Activated gamma-delta T cell (primary cell): ENCODE measurements at places on chromosomes 3 and 15.

DNA sequence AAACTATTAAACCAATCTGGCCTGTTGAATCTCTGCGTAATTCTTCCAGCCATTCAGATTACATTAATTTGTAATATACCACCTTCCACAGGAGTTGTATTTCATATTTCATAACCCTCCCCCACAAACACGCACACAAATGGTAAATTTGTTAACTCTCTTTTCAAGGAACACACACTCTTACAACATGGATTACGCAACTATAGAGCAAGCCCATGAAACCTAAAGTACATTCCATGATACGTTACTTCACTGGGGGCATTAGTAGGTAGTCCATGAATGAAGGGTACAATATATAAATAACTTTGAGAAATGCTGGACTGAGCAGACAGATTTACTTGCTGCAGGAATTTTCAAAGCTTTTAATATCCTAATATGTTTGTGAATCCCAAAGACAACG lies 65.0 kb downstream of the TRIM69 start:
- no peak for DNase-seq

DNA sequence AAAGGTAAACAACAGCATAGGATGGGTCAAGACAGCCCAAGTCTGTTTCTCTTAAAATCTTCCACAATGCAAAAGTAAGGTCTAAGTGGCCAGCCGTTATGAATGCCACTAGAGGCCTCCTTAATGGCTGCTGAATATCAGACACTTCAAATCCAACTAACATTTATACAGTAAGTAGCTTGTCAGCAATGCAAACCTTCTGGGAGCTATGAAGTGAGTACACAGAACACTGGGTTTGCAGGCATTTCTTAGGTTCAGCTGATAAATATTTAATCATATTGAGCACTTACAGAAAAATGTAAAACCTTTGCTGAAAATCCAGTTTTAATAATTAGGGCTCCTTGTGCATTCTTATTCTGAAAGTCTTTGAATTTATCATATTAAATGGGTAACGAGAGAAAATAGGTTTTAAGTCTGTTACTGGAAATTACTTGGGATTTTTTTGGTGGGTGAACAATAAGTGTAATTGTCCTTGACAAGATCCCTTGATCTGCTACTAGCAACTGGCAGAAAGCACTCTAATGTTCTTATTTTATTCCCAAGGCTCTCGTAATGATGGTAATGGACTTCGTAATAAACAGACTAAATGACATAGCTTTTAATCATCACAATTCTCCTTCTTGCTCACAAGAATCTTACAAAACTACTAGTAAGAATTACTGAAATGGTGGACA lies 141.7 kb upstream of the GPR149 start:
- DNase-seq: no peak

GRCh38 chr3:30894521-30895251 lies at the start of gene GADL1:
GADL1 (minus strand) TSS chr3:30894661; CDS start chr3:30894614, 47 bp downstream.
- DNase-seq: no peak

GRCh38 chr3:161690299-161690620 lies 193.7 kb downstream of the OTOL1 start:
- DNase-seq: no peak

GRCh38 chr15:89496155-89497098 lies at the start of gene RHCG:
RHCG (minus strand) TSS chr15:89496583; CDS start chr15:89496544, 39 bp downstream.
- DNase-seq: no peak

DNA sequence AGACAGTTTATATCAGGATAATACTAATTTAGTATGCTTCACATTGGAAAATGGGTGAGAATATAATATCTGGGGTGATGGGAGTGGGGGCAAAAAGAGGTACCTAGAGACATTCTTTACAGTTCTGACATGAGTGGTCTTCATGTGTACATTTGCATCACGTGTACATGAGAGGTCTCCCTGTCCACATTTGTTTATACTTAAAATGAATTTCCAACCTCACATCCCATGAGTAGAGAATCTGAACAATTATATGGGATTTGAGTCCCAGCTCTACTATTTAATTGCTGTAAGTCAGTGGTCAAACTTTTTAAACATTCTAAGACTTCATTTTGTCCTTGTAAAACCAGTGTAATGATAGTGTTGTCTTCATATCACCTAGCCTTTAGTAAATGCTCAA lies 408.4 kb downstream of the NAALADL2 start:
- no peak for DNase-seq

GRCh38 chr3:112124907-112125607 lies 8.0 kb downstream of the GCSAM start:
- no peak for DNase-seq

DNA sequence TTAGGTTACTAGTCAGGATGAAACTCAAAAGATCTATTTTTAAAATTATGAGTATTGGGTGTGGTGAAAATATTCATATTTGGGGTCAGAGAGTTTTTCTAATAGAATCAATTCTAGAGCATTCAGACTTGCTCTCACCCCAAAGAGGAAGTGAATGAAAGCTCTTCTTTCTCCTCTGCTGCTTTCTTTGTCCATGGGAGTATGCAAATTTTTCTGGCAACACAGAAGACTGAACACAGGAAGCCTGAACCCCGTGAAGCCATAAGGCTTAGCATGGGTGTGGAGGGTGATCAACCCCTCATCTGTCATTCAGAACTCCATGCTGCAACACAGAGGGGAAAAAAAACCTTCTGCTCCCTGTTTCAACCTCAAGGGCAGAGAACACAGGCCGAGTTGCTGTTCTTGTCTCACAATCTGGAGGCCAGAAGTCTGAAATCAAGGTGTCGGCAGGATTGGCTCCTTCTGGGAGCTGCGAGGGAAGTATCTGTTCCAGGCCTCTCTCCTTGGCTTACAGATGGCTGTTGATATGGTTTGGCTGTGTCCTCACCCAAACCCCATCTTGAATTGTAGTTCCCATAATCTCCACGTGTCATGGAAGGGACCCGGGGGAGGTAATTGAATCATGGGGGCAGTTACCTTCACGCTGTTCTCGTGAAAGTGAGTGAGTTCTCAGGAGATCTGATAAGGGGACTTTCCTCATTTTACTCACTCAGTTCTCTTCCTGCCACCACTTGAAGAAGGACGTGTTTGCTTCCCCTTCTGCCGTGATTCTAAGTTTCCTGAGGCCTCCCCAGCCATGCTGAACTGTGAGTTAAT lies 33.7 kb upstream of the CD47 start:
- no peak for DNase-seq

DNA sequence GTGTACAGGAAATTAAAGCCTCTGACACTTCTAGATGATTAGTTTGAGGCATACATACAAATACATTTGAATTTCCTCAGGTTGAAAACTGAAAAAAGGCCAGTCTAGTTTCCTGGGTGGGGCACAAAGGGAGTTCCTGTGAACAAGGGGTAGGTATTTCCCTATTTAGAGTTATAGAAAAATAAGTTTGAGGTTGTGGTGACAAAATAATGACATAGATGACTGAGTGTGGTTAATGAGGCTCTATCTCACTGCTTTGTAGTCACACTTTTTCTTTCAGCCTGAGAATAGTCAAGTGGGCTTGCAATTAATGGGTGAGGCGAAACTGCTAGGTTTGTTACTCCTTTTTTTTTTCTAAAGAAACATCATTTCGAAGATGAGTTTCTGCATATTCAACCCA lies 4.3 kb downstream of the SLCO3A1 start:
- DNase-seq: no peak

GRCh38 chr3:123743121-123743520 lies 141.0 kb downstream of the MYLK start:
- DNase-seq: no peak

DNA sequence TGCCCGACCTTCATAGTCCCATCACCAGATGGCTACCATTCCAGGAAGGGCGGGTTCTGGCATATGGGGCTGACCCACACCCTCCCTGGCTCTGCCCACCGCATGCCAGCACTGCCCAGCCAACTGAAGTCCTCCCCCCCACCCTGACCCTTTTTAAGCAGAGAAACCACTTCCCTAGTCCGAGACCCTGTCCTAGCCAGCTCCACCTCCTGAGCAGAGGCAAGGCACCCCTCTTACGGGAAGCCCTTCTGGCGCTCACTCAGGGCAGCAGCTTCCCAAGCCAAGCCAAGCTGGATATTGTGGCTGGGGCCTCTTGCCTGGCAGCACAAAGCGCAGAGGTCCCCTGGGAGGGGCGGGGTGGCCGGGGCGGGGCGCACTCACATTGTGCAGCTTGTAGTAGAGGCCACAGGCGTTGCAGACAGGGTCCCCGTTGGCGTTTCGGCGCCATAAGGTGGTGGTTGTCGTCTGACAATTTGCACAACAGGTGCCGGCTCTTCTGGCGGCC lies 11.5 kb downstream of the GATA2 start:
- DNase-seq: no peak

DNA sequence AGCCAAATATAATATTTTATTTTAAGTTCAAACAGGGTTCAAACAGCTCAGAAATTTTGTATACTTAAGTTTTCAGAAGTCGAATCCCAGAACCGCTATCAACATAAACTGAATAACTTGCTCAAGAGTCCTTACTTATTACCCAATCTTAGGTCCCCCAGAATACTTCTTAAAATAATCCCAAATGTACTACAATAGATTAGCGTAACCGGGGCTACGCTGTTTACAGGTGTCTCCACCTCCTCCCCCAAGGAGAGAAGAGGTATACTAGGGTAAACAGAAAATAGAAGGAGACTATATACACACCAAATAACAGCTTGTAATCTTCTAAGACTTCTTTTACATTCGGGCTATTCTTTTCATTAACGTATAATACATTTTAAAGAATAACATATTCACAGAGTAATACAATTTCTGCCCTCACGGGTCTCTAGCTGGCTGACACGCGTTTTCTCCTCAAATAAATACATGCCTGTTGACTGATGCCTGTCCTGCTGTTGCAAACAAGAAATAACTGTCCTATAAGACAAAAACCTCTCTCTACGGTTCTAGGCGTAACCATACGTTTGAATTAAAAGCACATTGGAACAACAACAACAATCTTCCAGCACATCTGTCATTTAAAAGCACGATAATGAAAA lies 1.3 kb downstream of the DENND4A start:
- DNase-seq: no peak

DNA sequence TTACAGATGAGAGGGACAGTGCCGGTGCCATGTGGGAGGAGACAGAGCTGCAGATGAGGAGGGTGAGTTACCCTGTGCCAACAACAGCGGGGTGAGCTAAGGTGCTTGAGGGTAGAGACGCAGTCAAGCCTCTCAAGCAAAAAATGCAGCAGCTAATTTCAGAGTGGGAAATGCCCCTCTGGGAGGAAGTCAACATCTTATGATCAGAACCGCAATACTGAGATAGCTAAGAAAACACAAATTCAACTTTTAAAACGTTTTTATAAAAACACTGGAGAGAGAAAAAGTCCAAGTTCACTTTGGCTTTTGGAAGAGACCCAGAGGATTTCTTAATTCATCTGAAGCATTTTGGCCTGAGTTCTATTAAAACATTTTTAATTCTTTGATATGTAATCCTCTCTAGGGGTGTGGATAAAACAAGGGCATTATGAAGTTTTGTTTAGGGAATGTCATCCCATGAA lies 319.2 kb downstream of the SLC9A9 start:
- DNase-seq: no peak

DNA sequence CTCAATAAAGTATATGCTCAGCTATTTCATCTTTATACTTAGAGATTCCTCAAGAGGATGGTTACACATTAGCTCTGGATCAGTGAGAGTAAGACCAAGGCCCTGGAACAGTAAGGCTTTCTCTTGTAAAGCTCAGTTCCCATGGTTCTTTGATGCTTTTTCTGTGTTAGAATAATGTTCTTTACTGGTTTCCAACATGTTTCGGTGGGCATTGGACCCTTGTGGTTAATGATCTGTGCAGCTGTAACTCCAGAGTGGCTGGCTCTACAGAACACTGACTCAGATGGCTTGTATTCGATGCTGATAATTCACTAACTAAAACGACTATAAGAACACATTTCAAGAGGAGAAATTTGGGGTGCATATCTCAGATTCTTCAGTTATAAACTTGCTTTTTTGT lies 114.7 kb downstream of the AKAP13 start:
- DNase-seq: no peak

DNA sequence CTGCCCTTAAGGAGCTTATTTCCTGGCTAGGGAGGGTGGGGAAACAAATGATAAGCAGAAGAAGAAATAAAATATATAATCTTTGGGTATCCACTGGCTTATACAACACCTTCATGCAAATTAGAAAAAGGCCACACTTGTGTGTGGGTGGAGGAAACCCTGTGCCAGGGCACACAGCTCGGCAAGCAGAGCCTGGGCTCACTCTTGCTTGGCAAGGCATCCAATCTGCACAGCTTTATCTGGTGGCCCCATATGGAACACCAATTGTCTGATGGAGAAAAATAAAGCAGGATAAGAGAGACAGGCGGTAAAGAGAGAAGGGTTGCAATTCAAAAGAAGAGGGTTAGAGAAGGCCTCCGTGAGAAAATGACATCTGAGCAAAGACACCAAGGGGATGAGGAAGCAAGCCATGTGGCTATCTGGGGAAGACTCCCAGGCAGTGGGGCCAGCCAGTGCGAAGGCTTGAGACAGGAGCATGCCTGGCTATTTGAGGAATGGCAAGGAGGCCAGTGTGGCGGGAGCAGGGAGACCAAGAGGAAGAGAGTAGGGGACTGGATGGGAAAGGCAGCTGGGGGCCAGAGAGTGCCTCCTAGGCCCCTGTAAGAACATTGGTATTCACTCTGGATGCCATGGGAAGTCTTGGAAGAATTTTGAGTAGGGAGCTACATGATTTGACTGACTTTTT lies 22.5 kb upstream of the VPS8 start:
- DNase-seq: no peak

DNA sequence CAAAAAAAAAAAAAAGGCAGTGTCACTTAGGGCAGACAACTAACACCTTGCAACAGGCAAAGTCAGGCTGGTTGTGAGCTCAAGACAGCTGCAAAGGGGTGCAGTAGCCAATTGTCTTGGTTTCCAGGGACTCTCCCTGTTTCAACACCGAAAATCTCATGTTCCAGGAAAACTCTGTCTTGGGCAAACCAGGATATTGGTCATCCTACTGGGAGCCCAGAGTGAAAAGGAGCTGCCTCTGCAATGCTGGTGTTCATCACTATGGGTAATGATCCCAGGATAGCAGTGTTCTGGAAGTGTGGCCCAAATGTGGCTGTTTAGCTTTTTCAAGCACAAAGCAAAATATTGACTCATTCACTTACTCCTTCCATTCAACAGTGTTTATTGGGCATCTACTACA lies 82.6 kb downstream of the ARHGAP31 start:
- no peak for DNase-seq

DNA sequence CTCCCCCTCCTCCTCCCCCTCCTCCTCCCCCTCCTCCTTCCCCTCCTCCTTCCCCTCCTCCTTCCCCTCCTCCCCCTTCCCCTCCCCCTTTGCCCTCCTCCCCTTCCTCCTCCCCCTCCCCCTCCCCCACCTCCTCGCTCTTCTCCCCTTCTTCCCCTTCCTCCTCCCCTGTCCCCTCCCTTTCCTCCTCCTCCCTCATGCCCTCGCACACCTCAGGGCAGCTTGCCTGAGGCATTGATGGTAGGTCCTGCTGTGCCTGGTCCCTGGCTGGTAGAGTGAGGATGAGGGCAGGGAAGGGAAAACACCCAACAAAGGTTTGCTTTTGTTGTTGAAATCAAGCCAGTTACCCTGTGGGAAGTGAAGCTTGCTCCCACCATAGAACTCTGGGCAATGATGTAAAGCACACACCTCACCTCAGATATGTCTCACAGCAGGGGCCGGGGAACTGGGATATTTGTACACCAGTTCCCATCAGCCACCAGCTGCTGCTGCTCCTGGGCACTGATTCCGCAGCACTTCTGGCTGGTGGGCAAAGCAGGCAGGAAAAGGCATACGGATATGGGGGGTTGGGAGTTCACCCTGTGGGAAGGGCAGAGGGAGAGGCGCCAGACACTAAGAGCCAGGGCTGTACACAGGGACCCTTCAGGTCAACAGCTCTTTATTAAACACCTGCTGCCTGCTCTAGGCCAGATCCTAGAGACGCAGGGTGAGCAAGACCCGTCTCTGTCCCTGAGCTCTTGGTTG lies 13.8 kb downstream of the ISG20 start:
- no peak for DNase-seq

- no peak for DNase-seq
Observed at GRCh38 chr3:151962352-151962751, 88.9 kb downstream of the SUCNR1 start.
